Subcutaneous preadipocyte (primary cell): ENCODE measurements at places on chromosomes 5 and 9. TPM values are rescaled to one million over a fixed set of nuclear protein-coding genes. Genes with fewer than 3 reads are reported as not detected.

The SHC3 gene
- 2.6 and 3.7 TPM in 2 replicates for total RNA-seq

The ADAMTSL2 gene
- total RNA-seq, result not detected in 2 replicates

The FOXD4L6 gene
- 0.20 and 0.37 TPM in 2 replicates for total RNA-seq

The TMEM252 gene
- total RNA-seq, result not detected in 2 replicates

The STK32A gene
- 0.59 and 0.73 TPM in 2 replicates for total RNA-seq

The PIGO gene
- total RNA-seq, result 12.1 and 15.1 TPM in 2 replicates

The ERAP2 gene
- total RNA-seq, result 41.6 and 44.8 TPM in 2 replicates

The ZBED3 gene
- total RNA-seq, result 0.20 and 0.73 TPM in 2 replicates

The WHRN gene
- 0.73 and 0.78 TPM in 2 replicates for total RNA-seq

The NR2F1 gene
- total RNA-seq, result 4.8 and 5.9 TPM in 2 replicates

The TAF11L9 gene
- not detected in 2 replicates for total RNA-seq

The SARDH gene
- total RNA-seq, result 2.0 and 2.6 TPM in 2 replicates

The SPINK13 gene
- total RNA-seq, result not detected in 2 replicates

The SOHLH1 gene
- not detected in 2 replicates for total RNA-seq
